ENCODE measurements at places on chromosomes 3 and 15.
A peak's percentile ranks its signal among the peaks of the same experiment; 100 is the strongest.

- H3K4me3 ChIP-seq = no peak overlapping the region
- H3K27ac ChIP-seq = no peak overlapping the region
- H3K36me3 ChIP-seq = no peaks in the 10 kb centered on the region
- H3K4me1 ChIP-seq = peaks cover 9% of the 10 kb centered on the region
- DNase-seq = peak; percentile 47
Observed at GRCh38 chr3:192812743-192813383, 85.5 kb upstream of the FGF12 start.

DNA sequence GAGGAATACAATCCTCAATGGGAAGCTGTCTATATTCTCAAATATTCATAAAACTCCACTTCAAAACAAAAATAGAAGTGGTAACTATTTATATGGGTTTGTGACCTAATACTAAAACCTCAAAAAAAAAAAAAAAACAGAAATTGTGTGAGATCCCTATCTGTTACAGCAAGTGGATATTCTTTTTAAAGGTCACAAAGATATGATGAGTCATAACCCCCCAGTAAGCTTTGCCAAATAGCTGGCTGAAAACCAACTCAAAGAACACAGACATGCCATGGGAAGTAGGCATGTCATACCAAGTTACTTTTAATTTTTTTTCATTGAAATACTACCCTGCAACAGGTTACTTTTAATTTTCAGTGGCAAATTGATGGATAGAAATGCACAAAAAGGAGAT, 62.5 kb downstream of the CBLB start:
- no peaks in the 10 kb centered on the region for H3K27me3 ChIP-seq
- no peak for DNase-seq
- H3K27ac ChIP-seq = no peak overlapping the region
- peaks cover 35% of the 10 kb centered on the region for H3K4me1 ChIP-seq

- H3K4me1 ChIP-seq = no peaks in the 10 kb centered on the region
- H3K4me3 ChIP-seq = no peak overlapping the region
- no peak for DNase-seq
- H3K27me3 ChIP-seq = no peaks in the 10 kb centered on the region
Observed at GRCh38 chr3:38563070-38563885, 67.1 kb downstream of the EXOG start.

DNA sequence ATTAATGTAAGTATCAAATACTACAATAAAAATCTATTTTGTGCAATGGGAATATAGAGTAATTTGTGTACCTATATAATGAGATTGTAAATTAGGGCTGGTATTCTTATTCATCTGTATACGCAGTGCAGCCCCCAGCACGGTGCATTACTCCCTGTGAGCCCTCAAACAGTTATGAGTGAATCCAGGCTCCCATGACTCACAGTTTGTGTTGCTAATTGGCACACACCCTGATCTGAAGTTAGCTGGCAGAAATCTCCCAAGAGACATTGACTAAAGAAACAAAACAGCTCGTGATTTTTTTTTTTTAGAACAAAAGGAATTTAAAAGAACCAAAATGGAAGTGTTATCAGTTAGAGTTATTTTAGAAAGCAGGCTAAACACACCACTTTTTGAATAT, 15.7 kb downstream of the GK5 start:
- no peak for DNase-seq
- H3K27me3 ChIP-seq = no peaks in the 10 kb centered on the region
- no peak overlapping the region for H3K4me3 ChIP-seq
- H3K27ac ChIP-seq = peak overlapping the region; percentile 31
- peaks cover 7% of the 10 kb centered on the region for H3K4me1 ChIP-seq
- peaks cover 47% of the 10 kb centered on the region for H3K36me3 ChIP-seq

GRCh38 chr3:51983578-51984268, 388 bp downstream of the ACY1 start:
- peaks cover 3% of the 10 kb centered on the region for H3K36me3 ChIP-seq
- H3K27ac ChIP-seq = peak overlapping the region; percentile 99
- peaks cover 23% of the 10 kb centered on the region for H3K4me1 ChIP-seq

GRCh38 chr15:98786717-98787116, 138.4 kb downstream of the IGF1R start:
- no peaks in the 10 kb centered on the region for H3K36me3 ChIP-seq
- peaks cover 24% of the 10 kb centered on the region for H3K4me1 ChIP-seq
- no peak overlapping the region for H3K4me3 ChIP-seq
- H3K27ac ChIP-seq = no peak overlapping the region
- no peak for DNase-seq
- H3K27me3 ChIP-seq = no peaks in the 10 kb centered on the region

GRCh38 chr15:88126695-88127431, 129.7 kb downstream of the NTRK3 start:
- no peaks in the 10 kb centered on the region for H3K36me3 ChIP-seq
- H3K27me3 ChIP-seq = peaks cover 64% of the 10 kb centered on the region
- no peak for DNase-seq
- no peak overlapping the region for H3K27ac ChIP-seq
- no peaks in the 10 kb centered on the region for H3K4me1 ChIP-seq
- H3K4me3 ChIP-seq = no peak overlapping the region

DNA sequence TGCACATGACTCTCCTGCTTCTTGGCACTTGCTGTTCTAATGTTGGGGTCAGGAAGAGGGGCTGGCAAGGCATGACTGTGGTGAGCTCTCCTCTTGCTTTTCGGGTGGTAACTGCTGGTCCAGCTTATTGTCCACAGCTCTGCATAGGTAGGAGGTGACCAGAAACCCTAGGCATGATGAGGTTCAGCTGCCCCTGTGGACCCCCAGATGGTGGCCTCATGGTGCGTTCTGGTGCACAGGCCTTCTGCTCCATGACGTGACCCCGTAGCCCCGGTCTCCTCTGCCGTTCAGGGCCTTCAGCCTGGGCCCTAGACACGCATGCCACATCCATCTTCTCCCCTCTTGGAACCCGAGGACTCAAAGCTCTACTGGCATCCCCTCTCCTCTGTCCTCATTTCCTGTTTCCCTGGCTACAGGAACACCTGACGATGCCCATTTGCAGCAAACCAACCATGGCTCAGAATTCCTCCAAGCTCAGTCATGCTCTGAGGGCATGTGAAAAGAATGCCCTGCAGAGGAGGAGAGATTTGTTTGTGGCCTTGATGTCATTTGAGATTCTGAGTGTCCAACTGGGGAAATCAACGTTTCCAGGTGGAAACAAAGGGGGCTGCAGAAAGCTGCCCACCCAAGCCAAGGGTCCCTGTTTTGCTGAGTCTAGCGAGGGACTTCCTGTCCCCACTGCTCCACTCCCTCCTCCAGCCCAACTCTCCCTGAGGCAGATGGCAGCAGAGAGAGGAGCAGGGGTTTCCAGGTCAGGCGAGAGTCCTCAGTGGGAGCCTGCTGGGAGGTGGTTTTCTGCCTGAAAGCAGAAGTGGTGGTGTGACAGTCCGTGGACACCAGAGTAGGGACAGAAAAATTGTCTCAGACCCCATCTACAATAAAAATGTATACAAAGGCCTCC, 198.7 kb upstream of the LYSMD4 start:
- H3K4me3 ChIP-seq = no peak overlapping the region
- H3K36me3 ChIP-seq = no peaks in the 10 kb centered on the region
- DNase-seq = no peak
- H3K27ac ChIP-seq = no peak overlapping the region
- H3K27me3 ChIP-seq = peaks cover 6% of the 10 kb centered on the region

GRCh38 chr3:171267104-171267503, 193.1 kb downstream of the TNIK start:
- no peaks in the 10 kb centered on the region for H3K36me3 ChIP-seq
- peaks cover 4% of the 10 kb centered on the region for H3K4me1 ChIP-seq
- no peak for DNase-seq

DNA sequence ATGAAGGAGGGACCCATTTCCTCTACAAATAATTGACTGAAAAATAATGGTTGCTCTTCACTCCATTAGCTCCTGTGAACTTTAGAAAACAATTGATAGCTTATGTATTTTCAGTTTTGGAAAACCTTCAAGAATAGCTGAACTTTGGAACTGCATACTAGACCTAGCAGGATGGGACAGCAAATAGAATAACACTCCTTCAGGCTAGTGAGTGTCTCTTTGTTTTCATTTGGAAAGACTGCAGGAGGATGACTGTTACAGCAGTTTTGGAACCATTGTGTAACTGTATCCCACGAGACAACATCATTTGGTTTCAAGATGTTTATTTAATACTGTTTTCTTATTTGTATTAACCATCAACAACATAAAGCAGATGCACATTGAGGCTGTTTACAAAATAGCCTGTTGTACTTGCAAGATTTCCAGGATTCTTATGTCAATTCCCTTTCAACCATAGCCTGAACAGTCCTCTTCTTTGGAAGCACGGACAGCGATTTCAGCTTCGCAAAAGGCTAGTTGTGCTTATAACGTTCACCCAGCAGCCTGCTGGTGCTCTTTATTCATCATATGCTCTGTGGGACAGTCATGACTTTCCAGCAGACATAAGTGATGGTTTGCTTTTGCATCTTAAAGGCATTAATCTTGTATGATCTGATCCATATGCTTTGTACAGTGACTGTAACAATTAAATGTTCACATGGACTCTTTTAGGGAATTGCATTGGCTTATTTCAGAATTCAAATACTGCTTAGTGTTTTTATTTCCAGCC, 335.5 kb downstream of the IL5RA start:
- no peaks in the 10 kb centered on the region for H3K27me3 ChIP-seq
- no peak overlapping the region for H3K4me3 ChIP-seq
- no peak for DNase-seq
- peaks cover 6% of the 10 kb centered on the region for H3K4me1 ChIP-seq
- H3K27ac ChIP-seq = no peak overlapping the region

- no peak overlapping the region for H3K27ac ChIP-seq
- H3K27me3 ChIP-seq = no peaks in the 10 kb centered on the region
- H3K36me3 ChIP-seq = no peaks in the 10 kb centered on the region
- DNase-seq = no peak
- peaks cover 32% of the 10 kb centered on the region for H3K4me1 ChIP-seq
Observed at GRCh38 chr15:78364233-78364632, 24.1 kb downstream of the CRABP1 start.

- DNase-seq = no peak
- H3K4me1 ChIP-seq = peaks cover 23% of the 10 kb centered on the region
- H3K27me3 ChIP-seq = no peaks in the 10 kb centered on the region
- H3K4me3 ChIP-seq = no peak overlapping the region
- H3K36me3 ChIP-seq = peaks cover 16% of the 10 kb centered on the region
Observed at GRCh38 chr3:185797993-185798830, 26.6 kb downstream of the IGF2BP2 start.

- H3K36me3 ChIP-seq = peaks cover 3% of the 10 kb centered on the region
- H3K4me3 ChIP-seq = no peak overlapping the region
- no peaks in the 10 kb centered on the region for H3K27me3 ChIP-seq
- peaks cover 28% of the 10 kb centered on the region for H3K4me1 ChIP-seq
- H3K27ac ChIP-seq = no peak overlapping the region
Observed at GRCh38 chr3:195147649-195148080, 123.3 kb downstream of the XXYLT1 start.

DNA sequence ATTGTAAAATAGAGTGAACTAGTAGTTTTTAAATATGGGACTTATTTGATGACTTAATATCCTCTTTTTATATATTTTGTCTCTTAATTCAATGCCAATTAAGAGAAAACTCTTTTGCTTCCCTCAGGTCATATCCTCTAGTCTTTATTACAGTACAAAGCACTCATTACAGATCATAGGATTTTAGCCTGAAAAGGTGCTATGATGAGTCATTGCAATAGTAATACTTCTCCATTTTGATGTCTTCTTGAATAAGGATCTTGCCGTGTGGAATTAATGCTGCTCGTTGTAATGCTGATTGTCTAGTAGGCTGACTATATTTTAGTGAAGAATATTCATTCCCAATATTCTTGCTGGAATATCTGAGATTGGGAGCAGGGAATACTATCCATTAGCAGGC, 612.2 kb upstream of the GOLIM4 start:
- H3K27ac ChIP-seq = no peak overlapping the region
- H3K4me1 ChIP-seq = peaks cover 7% of the 10 kb centered on the region
- peaks cover 29% of the 10 kb centered on the region for H3K36me3 ChIP-seq
- H3K4me3 ChIP-seq = no peak overlapping the region
- no peaks in the 10 kb centered on the region for H3K27me3 ChIP-seq
- DNase-seq = no peak

GRCh38 chr3:141087778-141088130, 36.6 kb downstream of the SPSB4 start:
- H3K27ac ChIP-seq = no peak overlapping the region
- H3K27me3 ChIP-seq = no peaks in the 10 kb centered on the region
- no peak for DNase-seq
- no peaks in the 10 kb centered on the region for H3K36me3 ChIP-seq
- peaks cover 51% of the 10 kb centered on the region for H3K4me1 ChIP-seq
- no peak overlapping the region for H3K4me3 ChIP-seq

GRCh38 chr3:128395500-128396162, 71.1 kb downstream of the DNAJB8 start:
- H3K4me3 ChIP-seq = no peak overlapping the region
- no peaks in the 10 kb centered on the region for H3K36me3 ChIP-seq
- DNase-seq = no peak
- no peaks in the 10 kb centered on the region for H3K27me3 ChIP-seq

GRCh38 chr15:95590533-95591044, 739.9 kb upstream of the NR2F2 start:
- peaks cover 34% of the 10 kb centered on the region for H3K4me1 ChIP-seq
- no peaks in the 10 kb centered on the region for H3K36me3 ChIP-seq
- no peak for DNase-seq
- H3K27ac ChIP-seq = no peak overlapping the region
- H3K4me3 ChIP-seq = no peak overlapping the region

GRCh38 chr3:134320749-134321148, 53.5 kb downstream of the AMOTL2 start:
- H3K4me1 ChIP-seq = peaks cover 8% of the 10 kb centered on the region
- no peak for DNase-seq
- H3K36me3 ChIP-seq = no peaks in the 10 kb centered on the region
- no peak overlapping the region for H3K27ac ChIP-seq

DNA sequence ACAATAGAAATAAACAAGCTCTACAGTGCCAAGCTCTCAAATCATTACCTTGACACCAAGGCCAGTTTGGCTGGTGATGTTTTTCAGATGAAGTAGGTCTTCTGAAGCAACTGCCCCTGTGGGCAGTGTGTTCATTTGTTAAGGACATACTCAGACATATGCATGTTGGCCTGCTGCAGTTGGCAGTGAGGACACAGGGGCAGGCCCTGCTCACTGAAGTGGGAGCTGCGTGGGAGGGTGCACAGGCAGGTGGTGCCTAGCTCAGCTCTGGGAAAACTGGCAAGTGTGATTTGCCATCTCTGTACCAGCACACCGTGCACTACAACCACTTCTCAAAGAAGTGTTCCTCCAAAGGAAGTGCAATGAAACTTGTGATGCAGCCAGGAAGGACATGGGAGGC, 28.5 kb upstream of the SNRK start:
- no peak for DNase-seq
- H3K27ac ChIP-seq = no peak overlapping the region
- H3K4me1 ChIP-seq = no peaks in the 10 kb centered on the region

GRCh38 chr3:22609139-22609538, 594.0 kb upstream of the UBE2E2 start:
- H3K4me1 ChIP-seq = no peaks in the 10 kb centered on the region
- peaks cover 9% of the 10 kb centered on the region for H3K27me3 ChIP-seq
- no peak overlapping the region for H3K27ac ChIP-seq

GRCh38 chr3:58487140-58487886, 4.6 kb upstream of the KCTD6 start:
- no peak overlapping the region for H3K27ac ChIP-seq
- peaks cover 24% of the 10 kb centered on the region for H3K27me3 ChIP-seq
- no peak overlapping the region for H3K4me3 ChIP-seq
- H3K4me1 ChIP-seq = peaks cover 13% of the 10 kb centered on the region
- no peaks in the 10 kb centered on the region for H3K36me3 ChIP-seq
- no peak for DNase-seq

GRCh38 chr3:26449996-26450395, 172.6 kb upstream of the LRRC3B start:
- H3K36me3 ChIP-seq = no peaks in the 10 kb centered on the region
- H3K27me3 ChIP-seq = no peaks in the 10 kb centered on the region
- H3K4me3 ChIP-seq = no peak overlapping the region
- H3K4me1 ChIP-seq = peaks cover 7% of the 10 kb centered on the region
